ENCODE measurements at places on chromosomes 6 and 20.

GRCh38 chr6:162856885-162857284, 129.1 kb downstream of the PACRG start:
- peak; percentile 85 for DNase-seq

DNA sequence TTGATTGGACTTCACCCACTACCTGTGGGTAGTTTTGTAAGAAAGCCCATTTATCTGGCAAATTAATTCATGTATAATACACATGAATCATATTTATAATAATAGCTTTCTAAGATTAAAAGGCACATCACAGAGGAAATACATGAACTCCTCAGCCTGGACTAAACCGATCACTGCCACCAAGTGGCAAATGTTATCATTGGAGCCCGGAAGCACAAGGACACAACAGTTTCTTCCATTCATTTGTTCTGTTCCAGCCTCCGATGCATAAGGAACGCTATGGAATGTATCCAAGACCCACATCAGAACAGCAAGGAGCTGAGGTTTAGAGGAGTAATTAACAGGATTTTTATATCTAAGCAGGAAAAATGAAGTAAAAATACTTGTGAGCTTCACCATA, 13.9 kb upstream of the IPCEF1 start:
- peak; percentile 43 for DNase-seq

GRCh38 chr6:108621117-108621516, 60.4 kb downstream of the FOXO3 start:
- DNase-seq, result no peak

DNA sequence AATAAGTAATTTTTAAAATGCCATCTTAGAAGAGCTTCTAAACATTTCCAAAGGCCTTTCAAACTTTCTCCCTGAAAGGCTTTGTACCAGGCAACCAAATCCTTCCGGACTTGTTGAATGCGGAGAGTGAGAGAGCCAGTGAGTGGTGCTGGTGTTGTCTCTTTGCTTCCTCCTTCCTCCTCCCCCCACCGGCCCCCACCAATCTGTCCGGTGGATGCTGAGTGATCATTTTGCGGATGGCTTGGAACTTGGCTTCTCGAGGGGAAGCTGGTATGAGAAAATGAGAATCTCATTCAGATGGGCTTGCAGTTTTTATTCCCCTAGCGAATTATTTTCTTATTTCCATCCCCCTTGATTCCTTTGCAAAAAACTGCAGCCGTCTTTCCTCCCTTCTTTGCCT, 97.3 kb downstream of the ANKRD60 start:
- no peak for DNase-seq

DNA sequence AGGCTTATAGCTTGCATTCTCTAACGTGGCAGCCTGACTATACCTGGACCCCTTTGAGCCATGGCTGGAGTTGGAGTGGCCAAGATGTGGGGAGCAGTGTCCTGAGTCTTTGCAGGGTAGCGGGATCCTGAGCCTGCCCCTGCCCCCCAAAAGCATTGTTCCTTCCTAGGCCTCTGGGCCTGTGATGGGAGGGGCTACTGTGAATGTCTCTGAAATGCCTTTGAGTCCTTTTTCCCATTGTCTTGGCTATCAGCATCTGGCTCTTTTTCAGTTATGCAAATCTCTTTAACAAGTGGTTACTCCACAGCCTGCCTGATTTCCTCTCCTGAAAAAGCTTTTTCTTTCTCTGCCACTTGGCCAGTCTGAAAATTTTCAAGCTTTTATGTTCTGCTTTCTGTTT, 17.0 kb upstream of the PRL start:
- peak; percentile 43 for DNase-seq

- no peak for DNase-seq
Observed at GRCh38 chr6:149076355-149076734, 241.2 kb upstream of the TAB2 start.

GRCh38 chr6:134245706-134246105, 72.2 kb downstream of the SGK1 start:
- DNase-seq, result no peak

DNA sequence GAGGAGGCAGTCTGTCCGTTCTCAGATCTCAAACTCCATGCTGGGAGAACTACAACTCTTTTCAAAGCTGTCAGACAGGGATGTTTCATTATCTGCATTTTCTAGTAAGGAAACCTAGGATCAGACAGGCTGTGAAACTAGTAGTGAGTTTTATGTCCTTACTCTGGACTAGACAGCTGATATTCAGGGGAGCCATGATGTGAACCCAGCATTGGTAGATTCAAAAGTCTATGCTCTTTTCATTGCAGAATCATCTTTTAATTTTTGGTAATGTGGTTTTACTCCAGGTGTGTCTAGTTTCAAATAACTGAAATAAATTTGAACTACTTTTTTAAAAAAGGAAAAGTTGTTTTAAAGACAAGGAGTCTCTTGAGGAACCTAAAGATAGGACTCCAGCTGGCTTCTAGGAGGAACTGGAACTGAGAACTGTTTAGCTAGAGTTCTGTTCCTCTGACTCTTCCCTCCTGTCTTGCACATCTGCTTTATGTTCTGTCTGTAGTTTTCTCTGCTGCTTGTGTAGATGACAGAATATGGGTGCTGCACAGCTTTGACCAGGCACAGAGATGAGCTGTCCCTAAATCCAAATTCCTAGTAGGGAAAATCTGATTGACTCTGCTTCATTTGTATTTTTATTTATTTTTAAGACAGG, 27.8 kb upstream of the RNF144B start:
- DNase-seq, result no peak

DNA sequence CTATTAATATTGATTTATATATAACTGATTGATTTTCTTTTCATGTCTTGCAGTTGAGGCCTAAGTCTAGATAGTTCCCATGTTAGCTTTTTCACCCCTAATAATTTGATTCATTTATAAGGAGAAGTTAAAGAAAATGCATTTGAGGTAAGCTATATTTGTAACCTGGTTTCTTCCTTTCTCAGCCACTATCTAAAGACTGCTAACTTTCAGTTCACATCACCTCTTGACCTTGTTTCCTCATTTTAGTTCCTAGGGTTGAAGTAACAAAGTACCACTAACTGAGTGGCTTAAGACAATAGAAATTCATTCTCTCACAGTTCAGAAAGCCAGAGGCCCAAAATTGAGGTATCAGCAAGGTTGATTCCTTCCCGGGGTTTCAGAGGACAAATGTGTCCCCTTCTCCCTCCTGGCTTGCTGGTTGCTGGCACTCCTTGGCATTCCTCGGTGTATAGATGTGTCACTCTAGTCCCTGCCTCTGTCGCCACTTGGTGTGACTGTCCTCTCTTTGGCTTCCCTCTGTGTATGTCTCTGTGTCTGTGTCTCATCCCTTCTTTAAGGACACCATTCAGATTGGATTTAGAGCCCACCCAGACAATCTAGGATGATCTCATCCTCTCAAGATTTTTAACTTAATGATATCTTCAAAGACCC, 55.9 kb upstream of the C20orf144 start:
- no peak for DNase-seq

- no peak for DNase-seq
Observed at GRCh38 chr6:77318256-77318655, 145.0 kb downstream of the HTR1B start.

GRCh38 chr6:168789699-168790098, 348.7 kb downstream of the SMOC2 start:
- DNase-seq, result no peak
